ENCODE measurements at places on chromosomes 13 and 19. TPM values are rescaled to one million over a fixed set of nuclear protein-coding genes. Genes with fewer than 3 reads are reported as not detected.

DNA sequence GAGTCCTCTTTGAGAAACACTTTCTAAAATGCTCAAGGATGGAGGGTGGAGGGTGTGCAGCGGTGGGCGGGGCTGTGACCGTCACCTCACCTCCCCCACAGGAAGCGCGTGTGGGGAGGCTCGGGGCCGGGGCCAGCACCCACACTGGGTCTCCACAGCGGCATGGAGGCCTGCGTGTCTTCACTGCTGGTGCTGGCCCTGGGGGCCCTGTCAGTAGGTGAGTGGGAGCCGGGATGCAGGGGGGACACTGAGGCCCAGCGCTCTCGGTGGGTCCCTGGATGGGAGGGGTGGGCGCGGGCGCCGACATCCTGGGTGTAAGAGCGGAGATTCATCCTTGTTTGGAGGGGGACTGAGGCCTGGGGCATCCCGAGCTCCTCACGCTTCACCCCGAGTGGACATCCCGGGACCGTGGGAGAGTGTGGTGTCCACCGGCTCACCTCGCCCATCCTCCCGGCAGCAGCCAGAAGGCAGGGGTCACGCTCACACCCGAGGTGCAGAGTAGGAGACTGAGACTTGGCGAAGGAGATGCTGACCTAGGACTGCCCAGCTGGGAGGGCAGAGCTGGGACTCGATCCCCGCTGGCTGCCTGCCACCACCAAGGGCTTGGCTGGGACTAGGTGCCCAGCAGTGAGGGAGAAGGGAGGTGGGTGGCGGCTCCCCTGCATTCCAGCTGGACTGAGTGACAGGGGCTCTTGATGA, at the start of gene GZMM:
Gene GZMM (plus strand): TSS at position 144 of the 699 bp plus-strand sequence. CDS start 19 bp downstream, at position 163.
- DNase-seq = no peak

DNA sequence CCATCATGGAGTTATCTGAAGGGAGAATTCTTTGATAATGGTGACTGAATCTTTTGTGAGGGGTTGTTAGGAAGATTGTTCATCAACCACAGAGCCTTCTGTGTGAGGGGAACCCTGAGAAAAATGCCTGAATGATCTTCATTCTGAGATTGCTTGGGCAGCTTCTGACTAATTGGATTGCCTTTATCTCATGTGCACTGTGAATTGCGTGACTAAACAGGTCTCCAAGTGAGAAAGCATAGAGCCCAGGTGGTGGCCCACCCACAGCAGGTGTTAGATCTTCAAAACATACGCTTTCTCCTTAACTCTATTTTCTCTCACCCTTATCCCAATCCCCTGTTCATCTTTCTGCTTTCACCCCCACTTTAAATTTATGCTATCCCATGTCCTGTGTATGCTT, 58.3 kb downstream of the DOCK9 start:
- DNase-seq = no peak

DNA sequence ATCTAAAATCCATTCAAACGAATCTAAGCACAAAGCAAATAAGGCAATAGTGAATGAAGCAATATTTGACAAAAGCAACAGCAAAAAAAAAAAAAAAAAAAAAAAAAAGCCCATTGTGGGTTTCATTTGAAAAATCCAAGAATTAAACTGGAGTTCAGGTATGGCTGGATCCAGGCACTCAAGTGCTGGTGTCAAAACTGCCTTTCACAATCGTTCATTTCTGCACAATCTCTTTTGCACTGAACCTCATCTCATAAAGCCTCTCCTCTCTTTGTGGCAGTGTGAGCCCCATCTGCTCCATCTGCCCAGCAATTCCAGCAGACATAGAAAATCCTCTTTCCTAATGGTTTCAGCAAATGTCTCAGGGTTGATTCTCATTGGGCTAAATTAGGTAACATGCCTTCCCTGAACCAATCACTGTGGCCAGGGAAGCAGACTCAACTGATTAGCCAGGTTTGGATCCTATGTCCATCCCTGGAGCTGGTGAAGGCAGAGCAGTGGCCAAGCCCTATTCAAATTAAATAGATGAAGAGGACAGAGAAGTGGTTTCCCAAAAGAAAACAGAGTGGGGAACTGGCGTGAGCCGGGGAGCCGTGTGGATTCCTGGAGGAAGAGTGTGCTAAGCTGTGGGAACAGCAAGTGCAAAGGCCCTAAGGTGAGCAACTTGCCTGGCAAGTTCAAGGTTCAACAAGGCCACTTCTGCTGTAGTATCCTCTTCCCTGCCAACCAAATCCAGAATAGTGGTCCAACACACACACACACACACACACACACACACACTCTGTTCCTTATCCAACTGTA, 1.2 kb upstream of the HIF3A start:
- DNase-seq = no peak

DNA sequence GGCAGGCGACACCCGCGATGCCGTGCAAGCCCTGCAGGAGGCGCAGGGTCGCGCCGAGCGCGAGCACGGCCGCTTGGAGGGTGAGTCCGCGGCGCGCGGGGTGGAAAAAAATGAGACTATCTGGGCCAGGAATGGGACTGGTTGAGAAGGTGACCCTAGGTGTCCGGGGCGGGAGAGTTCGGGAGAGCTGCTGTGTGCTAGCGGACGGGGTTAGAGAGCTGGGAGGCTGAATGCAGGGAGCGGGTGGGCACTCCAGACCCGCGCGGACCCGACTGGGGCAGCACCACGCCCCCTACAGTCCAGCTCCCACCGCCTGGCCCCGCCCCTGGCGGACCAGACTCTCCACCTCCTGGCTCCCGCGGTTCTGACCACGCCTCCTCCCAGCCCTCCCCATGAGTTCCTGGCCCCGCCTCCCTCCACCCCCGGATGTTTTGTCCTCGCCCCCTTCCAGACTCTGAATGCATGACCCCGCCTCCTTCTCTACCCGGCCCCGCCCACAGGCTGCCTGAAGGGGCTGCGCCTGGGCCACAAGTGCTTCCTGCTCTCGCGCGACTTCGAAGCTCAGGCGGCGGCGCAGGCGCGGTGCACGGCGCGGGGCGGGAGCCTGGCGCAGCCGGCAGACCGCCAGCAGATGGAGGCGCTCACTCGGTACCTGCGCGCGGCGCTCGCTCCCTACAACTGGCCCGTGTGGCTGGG, 1.5 kb downstream of the CLEC11A start:
- DNase-seq = peak; percentile 99

DNA sequence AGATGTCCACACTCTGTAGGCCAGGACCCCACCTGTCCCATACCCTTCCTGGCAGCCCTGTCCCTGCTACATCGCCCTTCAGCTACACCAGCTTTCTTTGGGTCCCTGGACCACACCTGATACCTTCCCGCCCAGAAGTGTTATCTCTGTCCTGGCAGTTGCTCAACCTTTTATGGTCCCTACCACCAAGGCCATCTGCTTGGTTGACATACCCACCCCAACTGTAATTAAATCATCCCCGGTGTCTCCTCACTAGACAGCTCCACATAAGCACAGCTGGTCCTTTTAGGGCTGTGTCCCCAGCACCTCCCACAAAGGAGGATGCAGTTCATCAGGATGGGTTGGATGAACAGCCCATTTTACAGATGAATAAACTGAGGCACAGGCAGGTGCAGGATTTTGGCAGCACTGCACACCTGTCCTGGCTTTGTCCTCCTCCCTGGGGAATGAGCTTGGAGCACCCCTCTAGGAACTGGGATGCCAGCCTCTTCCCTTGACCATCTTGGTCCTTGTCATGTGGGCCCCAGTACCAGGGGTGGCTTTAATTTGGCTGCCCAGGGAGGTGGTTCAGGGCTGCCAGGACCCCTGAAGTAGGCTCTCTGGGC, 12.9 kb downstream of the NACC1 start:
- no peak for DNase-seq

DNA sequence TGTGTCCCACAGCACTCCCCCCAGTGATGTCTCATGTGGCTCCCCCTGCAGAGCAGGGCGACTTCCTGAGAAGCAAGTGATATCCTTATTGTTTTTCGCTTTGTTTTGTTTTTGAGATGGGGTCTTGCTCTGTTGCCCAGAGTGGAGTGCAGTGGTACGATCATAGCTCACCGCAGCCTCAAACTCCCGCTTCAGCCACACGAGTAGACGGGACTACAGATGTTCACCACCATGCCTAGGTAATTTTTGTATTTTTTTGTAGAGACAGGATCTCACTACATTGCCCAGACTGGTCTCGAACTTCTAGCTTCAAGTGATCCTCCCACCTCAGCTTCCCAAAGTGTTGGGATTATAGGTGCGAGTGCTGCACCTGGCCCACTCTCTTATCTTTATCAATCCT, 5.0 kb downstream of the CEP89 start:
- DNase-seq = no peak

- peak; percentile 89 for DNase-seq
Observed at GRCh38 chr19:3984908-3985642, at the start of gene EEF2. EEF2 (minus strand) TSS chr19:3985463; CDS start chr19:3985380, 83 bp downstream.

DNA sequence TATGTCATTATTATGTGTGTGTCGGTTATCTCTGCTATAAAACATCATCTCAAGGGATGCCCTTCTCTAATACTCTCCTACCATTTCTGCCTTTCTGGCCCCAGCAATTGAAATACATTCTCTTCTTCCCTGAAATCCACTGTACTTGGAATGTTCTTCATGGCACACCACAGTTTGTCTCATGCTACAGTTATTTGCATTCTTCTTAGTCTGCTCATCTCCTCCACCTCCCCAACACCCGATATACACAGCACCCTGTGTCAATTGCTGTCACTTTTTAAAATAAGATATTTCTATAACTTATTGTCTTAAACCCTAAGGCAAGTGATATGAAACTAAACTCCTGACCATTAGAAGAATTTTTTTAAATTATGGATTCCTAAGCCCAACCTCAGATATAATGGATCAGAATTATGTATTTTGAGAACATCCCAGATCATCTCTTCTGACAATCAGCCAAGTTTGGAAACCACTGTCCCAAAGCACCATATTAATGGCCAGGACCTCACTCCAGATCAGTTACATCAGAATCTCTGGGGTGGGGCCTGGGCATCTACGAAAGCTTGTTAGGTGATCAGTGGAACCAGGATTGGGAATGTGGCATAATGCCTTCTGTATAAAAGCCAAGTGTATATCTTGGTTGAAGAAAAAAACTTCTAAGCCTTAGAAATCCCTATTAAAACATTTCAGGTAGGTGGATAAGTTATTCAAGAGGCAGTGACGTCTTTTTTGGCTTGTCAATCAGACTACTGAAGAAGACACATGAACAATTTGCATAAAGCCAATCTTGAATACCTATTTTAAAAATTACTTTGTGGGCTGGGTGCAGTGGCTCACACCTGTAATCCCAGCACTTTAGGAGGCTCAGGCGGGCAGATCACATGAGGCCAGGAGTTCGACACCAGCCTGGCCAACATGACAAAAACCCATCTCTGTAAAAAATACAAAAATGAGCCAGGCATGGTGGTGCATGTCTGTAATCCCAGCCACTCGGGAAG, 30.0 kb upstream of the KBTBD7 start:
- peak; percentile 53 for DNase-seq

- no peak for DNase-seq
Observed at GRCh38 chr19:12667731-12668302, 1.2 kb downstream of the WDR83 start.

GRCh38 chr19:7550987-7551761, 15.7 kb downstream of the PNPLA6 start:
- peak; percentile 18 for DNase-seq

DNA sequence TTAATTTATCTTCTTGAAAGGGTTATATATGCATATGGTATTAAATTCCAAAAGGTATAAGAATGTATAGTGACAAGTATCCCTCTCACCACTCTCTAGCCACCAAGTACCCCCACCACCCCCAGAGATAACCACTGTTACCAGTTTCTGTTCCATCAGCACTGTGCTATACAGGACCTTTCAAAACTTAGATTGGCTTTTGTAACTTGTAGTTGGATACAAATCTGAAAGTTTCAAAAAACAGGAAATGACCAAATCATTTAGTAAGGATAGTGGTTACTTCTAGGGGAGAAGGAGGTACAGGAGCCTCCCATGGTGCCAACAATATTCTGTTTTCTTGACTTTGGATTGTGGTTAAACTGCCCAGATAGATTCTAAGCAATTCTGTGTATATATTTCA, 56.7 kb downstream of the AKAP11 start:
- DNase-seq = no peak

DNA sequence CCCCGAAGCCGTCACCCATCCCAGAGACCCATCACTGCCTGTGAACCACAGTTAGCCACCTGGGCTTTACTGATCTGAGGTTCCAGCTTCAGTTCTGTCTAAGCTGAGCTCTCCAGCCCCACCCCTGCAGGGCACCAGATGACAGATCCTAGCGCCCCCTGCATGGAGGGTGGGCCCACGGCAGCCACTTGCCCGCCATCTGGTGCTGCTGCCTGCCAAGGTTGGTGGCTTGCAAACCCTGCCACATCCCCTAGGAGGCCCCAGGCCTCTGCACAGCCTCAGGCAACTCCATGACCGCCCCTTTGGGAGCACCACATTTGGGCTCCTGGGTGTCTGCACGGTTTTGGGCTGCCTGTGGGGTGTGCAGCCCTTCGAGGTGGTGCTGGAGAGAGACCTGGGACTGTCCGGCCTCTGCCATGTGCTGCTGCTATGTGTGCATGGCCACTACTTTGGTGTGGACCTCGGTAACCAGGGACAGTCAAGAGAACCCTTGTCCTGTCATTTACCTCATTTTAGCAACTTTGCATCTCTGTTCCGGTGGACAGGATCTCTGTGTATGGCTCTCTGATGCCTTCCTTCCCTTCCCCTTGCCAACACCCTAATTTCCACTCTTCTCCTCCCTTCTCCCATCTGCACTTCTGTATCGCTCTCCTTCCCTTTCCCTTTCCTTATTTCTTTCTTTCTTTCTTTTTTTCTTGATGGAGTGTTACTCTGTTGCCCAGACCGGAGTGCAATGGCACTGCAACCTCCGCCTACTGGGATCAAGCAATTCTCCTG, 17.4 kb upstream of the SDHAF1 start:
- no peak for DNase-seq

DNA sequence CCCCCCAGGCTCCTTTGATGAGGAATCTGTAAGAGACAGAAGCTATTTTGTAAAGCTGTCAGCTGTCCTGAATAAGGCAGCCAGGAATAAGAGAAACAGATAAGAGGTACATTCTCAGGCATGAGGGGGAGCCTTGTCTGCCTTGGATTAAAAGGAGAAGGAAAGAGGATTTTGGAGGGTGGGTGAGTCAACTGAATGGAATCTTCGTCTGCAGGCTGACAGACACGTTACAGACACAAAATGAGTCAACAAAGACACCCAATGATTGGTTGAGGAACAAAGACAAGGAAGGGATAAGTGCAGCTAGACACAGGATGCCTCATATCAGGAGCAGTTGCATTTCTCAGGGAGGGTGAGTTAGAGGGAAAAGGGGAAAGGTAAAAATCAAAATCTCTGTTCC, 162.5 kb downstream of the OLFM4 start:
- DNase-seq = no peak

CERS1 gene
- 0.32 TPM for total RNA-seq

ZNF441 gene
- total RNA-seq = 6.8 TPM

CNN1 gene
- total RNA-seq = 148 TPM

CDX2 gene
- not detected for total RNA-seq
